ENCODE measurements at places on chromosomes 1 and 21.

DNA sequence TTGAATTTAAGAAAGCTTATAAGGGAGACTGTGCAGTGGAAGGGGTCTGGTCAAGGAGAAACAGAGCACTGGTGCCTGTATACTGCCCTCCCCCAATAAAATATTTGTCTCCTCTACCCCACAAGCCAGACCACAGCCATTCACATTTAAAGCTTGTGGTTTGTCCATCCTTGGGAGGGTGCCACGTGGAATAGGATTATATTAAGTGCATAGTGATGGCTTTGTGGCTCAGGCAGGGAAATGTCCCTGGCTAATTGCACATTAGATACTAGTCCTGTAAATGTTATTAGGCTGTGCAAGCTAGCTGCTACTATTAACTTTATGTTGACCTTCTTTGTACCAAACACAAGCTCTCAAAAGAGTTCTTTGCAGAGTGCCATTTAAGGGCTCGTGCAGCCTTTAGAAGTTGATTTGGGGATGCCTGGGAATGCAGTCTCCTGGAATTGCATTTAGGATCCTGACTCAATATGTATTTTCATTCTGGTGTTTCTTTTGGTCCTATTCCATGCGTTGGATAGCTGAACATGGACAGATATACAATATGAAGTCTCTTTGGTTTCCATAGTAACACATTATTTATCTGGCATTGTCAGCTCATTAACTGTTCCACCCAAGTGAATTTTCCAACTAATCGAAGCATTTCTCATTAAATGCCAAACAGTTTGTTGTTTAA, 210.6 kb downstream of the ROR1 start:
- no peak for DNase-seq

GRCh38 chr1:61753998-61754508, 11.8 kb downstream of the PATJ start:
- DNase-seq = no peak

GRCh38 chr1:240174734-240175133, 83.1 kb downstream of the FMN2 start:
- no peak for DNase-seq

DNA sequence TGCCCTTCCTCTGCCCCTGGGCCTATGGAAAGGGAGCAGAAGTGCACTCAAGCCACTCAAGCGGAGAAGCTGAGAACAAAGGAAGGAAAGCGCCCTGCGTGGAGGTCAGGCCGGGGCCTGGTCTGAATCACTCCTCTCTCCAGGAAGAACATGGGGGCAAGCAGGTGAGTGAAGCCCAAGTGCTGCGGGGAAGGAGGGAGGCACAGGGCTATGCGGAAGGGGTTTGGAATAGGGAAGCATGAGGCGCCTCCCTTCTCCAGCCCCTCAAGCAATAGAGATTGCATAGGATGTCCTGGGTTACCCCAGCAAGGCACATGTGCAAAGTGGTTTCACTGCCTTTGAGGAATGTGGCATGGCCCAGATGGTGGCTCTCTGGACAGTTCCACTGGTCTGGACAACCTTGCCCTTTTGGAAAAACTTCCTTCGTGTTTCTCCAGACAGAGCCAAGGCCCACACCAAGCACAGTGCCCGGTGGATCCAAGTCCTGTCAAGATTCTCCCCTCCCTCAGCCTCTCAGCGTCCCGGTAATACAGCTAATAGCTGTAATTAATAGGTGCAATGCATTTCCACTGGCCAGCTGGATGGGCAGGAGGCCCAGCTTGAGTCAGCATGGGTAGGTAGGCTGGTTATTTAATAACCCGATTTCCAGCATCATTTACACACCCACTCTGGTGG, 13.7 kb downstream of the BLACAT1 start:
- DNase-seq = peak; percentile 41

DNA sequence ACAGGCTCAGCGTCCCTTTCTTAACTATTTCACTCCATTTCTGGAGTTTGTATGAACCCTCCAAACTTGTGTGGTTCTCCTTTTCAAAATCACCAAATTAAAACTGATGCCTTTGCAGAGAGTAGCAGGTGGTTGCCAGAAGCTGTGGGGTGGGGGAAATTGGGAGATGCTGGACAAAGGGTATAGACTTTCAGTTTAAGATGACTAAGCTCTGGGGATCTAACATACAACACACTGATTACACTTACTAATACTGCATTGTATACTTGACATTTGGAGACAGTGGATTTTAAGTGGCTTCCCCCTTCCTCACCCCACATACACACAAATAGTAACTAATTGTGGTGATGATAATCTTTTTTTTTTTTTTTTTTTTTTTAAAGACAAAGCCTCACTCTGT, 11.1 kb upstream of the SCYL3 start:
- no peak for DNase-seq

DNA sequence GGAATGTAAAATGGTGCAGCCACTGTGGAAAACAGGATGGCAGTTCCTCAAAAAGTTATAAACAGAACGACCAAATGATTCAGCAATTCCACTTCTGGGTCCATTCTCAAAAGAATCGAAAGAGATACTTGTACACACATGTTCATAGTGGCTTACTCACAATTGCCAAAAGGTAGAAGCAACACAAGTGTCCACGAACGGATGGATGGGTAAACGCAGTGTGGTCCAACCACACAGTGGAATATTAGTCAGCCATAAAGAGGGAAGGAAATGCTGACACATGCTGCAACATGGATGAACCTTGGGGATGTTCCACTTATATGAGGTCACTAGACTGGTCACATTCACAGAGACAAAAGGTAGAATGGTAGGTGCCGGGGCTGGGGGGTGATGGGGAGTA, 5.3 kb downstream of the KRTAP10-1 start:
- no peak for DNase-seq

- no peak for DNase-seq
Measured at GRCh38 chr1:34682452-34683223, 72.2 kb upstream of the GJB5 start.

DNA sequence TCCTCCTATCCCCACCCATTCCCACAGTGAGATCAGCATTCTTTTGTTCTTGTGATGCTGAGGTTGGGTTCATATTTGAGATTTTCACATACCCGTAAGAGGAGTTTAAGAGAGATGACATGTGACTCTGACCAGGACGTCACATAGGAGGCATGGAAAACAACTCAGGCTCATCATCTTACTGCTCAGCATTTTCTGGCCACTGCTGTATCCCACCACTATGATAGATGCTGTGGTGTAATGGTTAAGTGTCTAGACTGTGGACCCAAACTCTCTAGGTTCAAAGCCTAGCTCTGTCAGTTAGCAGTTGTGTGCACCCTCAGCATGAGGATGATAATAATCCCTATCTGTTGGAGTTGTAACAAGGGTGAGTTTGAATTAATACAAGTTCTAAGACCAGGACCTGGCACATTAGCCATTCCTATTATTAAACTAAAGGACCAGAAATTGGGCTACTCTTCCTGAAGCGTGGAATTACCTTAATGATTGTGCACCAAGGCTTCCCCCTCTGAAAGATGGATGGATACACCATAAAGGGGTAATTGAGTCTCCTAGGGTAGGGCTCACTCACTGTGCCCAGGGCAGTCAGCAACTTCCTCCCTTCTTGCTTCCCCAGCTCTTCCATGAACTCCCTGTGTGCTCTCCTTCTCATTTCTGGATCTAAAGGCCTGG, 40.9 kb downstream of the LGR6 start:
- no peak for DNase-seq

Measured in Right ventricle myocardium inferior (tissue), 1 donor.